HT-29 (cell line): ENCODE measurements at places on chromosomes 1 and 21. TPM values are rescaled to one million over a fixed set of nuclear protein-coding genes. Genes with fewer than 3 reads are reported as not detected.

Gene XCL2
- not detected in 2 replicates for total RNA-seq

Gene OR2T2
- not detected in 2 replicates for total RNA-seq

Gene CITED4
- 3.1 and 6.4 TPM in 2 replicates for total RNA-seq

Gene RNU1-3
- under 0.01 TPM in 2 replicates for total RNA-seq

Gene AMY2B
- total RNA-seq, result 0.47 and 1.2 TPM in 2 replicates

Gene GIPC2
- total RNA-seq, result 13.4 and 15.4 TPM in 2 replicates

Gene IPO9
- total RNA-seq, result 21.5 and 39.6 TPM in 2 replicates

Gene LCE3E
- total RNA-seq, result not detected in 2 replicates

Gene SELE
- not detected in 2 replicates for total RNA-seq

Gene SLC16A1
- 61.7 and 74.2 TPM in 2 replicates for total RNA-seq

Gene NBPF4
- not detected in 2 replicates for total RNA-seq

Gene CNTN2
- total RNA-seq, result not detected in 2 replicates

Gene PTGS2
- 7.9 and 12.9 TPM in 2 replicates for total RNA-seq

Gene PCP4L1
- not detected in 2 replicates for total RNA-seq

Gene LCE2A
- total RNA-seq, result not detected in 2 replicates

Gene MAB21L3
- not detected in 2 replicates for total RNA-seq

Gene PRDX6
- total RNA-seq, result 107 and 112 TPM in 2 replicates

Gene FAM72A
- 3.8 and 10.9 TPM in 2 replicates for total RNA-seq

Gene PCBP3
- total RNA-seq, result not detected in 2 replicates

Gene FMO3
- total RNA-seq, result not detected in 2 replicates

Gene RGS8
- total RNA-seq, result not detected in 2 replicates

Gene WNT4
- 0.39 and 0.53 TPM in 2 replicates for total RNA-seq

Gene OR2T11
- not detected in 2 replicates for total RNA-seq

Gene KIF14
- total RNA-seq, result 5.6 and 6.2 TPM in 2 replicates
